ENCODE measurements at places on chromosomes 11 and 22.
A peak's percentile ranks its signal among the peaks of the same experiment; 100 is the strongest.

DNA sequence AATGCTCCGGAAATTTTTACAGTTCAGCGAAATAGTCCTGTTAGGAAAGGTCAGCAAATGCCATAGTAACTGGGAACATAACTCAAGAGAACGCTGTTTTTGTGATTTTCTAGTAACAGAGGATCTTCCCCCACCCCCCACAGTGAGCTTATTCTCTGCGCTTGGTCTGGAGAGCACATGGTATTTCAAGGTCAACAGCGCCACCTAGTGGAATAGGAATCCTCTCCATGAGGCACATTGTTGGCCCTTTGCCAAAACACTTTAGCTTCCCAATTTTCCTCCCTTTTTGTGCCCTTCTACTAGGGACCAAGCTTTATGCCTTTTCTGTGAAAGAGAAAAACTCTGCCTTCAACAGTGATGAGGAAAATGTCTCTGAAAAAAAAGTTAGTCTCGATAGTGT is 13.2 kb upstream of the OR4C12 start:
- peak; percentile 4 for DNase-seq

DNA sequence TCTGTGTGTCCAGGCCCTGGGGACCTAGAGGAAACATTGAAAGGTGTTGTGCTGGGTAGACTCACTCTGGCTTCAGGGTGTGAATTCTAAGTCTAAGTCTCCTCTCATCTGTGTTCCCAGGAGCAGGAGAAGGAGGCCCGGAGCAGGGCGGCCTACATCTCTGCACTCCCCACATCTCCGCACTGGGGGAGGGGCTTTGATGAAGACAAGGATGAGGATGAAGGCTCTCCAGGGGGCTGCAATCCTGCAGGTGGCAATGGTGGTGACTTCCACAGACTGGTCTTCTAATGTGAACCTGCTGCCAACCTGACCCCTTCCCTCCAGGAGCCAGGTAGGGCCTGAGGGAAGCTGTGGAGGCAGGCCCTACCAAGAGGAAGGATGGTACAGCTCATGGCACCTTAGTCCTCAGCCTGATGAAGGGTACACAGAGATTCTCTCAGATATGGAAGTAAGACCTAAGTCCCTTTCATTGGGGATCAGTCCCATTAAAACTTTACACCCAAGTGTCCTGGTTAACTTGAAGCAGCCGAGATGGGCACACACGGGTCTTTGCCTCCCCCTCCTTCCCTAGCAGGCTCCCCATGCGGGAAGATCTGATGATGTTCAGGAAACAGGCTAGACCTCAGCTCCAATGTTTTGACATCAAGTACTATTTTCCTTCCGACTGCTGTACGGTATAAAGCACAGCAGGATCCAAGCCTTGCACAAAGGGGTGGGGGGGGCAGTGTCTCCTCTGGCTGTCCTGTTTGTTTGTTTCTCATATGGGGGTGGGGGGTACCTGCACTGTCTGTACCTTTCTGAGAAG is 25.0 kb downstream of the USP35 start:
- no peak for DNase-seq

DNA sequence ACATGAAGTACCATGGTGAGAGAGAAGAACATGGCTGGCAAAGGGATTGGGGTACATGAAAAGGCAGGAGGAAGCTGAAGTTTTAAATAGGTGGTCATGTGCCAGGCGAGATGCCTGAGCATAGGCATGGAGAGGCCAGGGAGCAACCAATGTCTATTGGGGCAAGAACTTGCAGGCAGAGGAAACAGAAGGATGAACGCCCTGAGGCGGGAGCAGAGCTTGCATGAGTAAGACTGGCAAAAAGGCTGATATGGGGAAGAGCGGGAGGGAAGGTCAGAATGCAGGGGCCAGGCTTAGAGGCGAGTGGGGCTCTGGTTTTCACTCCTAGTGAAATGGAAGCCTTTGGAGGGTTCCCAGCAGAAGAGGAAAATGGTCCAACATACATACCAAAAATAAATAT is 52.5 kb upstream of the VSTM5 start:
- no peak for DNase-seq

DNA sequence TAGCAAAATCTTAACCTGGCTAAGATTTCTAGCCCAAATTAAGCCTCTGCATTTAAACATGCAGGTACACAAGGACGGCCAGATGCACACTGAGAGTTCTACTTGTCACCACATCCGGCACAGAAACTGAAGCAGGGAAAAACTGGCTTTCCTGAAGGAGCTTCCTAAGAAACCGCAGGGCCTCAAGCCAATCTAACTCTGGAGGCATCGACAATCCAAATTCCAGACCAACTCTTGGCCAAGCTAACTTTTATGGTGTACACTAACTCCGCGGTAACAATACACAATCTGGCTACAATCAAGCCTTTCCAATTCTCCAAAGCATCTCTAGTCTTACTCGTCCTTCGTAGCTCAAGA is 1.2 kb downstream of the MSANTD2 start:
- no peak for DNase-seq

- peak; percentile 24 for DNase-seq
Measured at GRCh38 chr11:112085822-112086421, 634 bp downstream of the TIMM8B start.

GRCh38 chr11:66071381-66071801 is 1.3 kb downstream of the PACS1 start:
- peak; percentile 47 for DNase-seq

GRCh38 chr22:49466878-49467595 is 360.6 kb downstream of the BRD1 start:
- DNase-seq = no peak

All from CD4-positive, alpha-beta T cell treated with Interleukin-4 for 4 hours (primary cell).